ENCODE measurements at places on chromosomes 2 and 18.

- no peak for DNase-seq
Measured at GRCh38 chr2:7913974-7914373, 767.9 kb upstream of the ID2 start.

GRCh38 chr2:230496891-230497290, 80.9 kb downstream of the SP100 start:
- no peak for DNase-seq

GRCh38 chr2:205171261-205171940, 510.9 kb upstream of the NRP2 start:
- no peak for DNase-seq

GRCh38 chr2:177169810-177170514, 42.6 kb upstream of the HNRNPA3 start:
- no peak for DNase-seq

DNA sequence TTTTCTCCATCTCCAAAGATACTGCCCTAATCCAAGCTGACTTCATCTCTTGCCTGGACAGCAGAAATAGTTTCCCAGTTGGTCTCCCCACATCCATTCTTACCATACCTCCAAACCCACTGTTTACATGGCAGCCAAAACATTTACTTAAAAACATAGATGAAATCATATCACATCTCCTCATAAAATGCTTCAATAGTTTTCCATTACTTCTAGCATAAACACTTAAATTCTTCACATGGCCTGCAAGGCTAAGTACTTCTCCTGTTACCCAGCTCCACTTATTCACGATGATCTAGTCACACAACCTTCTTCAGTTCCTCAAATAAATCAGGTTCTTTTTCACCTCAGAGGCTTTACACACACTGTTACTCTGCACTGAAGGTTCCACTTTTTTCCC, 185.8 kb upstream of the ACVR2A start:
- DNase-seq = no peak

GRCh38 chr2:205808486-205809121, 126.3 kb downstream of the NRP2 start:
- no peak for DNase-seq

- no peak for DNase-seq
Measured at GRCh38 chr2:234322766-234323465, 174.0 kb downstream of the ARL4C start.

DNA sequence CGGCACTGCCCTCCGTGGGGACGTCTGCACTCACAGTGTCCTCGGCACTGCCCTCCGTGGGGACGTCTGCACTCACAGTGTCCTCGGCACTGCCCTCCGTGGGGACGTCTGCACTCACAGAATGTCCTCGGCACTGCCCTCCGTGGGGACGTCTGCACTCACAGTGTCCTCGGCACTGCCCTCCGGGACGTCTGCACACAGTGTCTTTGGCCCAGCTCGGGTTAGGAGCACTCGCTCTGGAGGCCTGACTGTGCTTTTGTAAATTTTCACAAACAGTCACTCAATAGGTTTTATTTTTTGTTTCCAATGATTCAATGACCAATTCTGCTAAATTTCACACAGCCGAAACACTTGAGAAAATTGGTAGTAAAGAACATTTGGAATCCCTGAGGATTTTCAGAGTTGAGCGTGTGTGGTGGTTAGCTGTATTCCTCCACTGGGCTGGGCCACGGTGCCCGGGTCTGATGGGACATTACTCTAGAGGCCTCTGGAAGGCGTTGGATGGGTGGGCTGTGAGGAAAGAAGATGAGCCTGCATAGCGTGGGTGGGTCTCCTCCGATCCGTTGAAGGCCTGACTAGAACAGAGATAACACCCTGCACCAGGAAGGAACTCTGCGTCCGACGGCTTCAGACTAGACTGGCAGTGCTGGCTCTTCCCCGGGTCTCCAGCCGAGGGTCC, 134.8 kb downstream of the RTP5 start:
- DNase-seq = no peak

DNA sequence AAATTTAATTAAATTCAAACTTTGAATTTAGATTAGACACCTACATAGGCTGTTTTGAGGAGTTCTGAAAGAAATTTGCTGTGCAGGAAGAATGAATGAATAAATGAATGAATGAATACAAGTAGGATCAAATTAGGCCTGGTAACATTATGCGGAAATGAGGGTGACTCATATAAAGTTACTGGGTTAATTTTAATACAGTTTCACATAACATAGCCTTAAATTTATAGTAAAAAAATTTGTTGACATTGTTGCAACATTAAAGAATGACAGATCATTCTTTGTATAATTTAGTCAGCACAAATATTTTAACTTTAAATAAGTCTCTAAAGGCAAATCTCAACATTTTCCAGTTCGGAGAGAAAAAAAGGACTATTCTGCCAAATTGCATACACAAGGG, 1293.1 kb upstream of the SLC39A10 start:
- DNase-seq = no peak

DNA sequence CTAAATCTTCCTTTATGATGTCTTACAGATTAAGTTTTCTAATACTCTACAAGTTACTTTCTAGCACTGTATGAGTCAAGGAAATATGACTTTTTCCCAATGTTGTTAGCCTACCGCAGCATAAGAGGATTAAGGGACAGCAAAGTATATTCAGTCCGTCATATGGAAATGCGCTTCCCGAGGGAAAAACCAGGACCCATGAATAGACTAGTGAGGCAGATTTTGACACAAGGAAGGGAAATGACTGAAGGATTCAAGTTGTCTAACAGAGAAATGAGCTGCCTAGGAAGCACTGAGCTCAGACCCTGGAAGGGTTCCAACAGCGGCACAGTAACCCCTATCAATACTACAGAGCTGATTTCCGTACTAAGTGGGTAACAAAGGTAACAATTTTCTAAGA, 12.0 kb downstream of the SEPTIN10 start:
- no peak for DNase-seq

GRCh38 chr2:22557406-22557805, 827.6 kb upstream of the KLHL29 start:
- no peak for DNase-seq

GRCh38 chr2:176418768-176419167, 149.5 kb downstream of the MTX2 start:
- DNase-seq = no peak

- DNase-seq = no peak
Measured at GRCh38 chr18:12843420-12844350, 40.4 kb downstream of the PTPN2 start.

DNA sequence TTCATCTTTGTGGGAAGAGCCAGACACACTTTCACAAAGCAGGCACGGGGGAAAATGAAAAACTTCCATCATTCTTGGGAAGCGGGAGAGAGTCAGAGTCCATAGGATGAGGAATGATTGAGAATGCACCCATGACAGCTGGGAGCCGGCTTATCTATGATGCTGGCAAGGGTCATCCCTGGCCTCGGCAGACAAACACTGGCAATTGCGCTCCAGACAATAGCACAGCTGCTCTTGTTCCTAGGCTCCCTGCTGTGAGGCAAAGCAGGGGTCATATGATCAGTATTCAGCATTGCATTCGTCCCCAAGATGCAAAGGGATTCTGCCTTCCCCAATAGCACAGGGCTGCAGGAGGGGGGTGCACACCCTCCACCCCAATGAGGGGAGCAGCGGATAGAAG, 33.0 kb downstream of the CYRIA start:
- DNase-seq = no peak

- DNase-seq = no peak
Measured at GRCh38 chr18:58671632-58672564, 633 bp downstream of the MALT1 start.
